OCI-M1 (cell line): ENCODE measurements at places on chromosomes 6 and 20.
A peak's percentile ranks its signal among the peaks of the same experiment; 100 is the strongest.

DNA sequence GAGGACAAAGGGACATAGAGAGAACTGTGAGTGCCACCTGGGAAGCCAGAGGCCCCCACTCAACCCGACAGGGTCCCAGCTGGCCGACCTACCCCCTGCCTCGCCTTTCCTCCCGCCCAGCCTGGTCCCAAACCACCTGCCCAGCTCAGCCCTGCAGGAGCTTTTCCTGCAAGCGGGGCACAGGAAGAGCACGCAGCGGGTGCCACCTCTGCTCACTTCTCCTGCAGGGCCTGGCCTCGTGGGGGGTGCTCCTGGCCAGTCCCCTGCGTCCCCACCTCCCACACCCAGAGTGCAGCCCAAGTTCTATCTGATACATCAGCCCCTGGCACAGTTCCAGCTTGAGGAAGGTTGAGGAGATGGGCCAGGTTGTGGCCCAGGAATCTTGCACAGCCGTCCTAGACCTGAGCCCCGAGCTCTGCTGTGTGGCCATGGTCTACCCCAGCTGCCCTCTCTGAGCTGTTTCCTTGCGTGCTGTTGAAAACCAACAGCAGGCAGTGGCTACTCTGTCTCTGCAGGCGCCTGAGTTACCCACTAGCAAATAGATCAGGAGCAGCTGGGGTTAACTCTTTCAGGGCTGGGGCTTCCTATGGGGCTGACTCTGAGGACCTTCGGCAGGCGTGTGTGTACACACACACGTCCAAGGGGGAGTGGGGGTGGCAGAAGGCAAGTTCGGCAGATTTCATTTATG lies 1.7 kb downstream of the NECAB3 start:
- DNase-seq: peak; percentile 11

GRCh38 chr6:32177183-32177787 lies 920 bp upstream of the RNF5 start:
- peak; percentile 90 for DNase-seq

DNA sequence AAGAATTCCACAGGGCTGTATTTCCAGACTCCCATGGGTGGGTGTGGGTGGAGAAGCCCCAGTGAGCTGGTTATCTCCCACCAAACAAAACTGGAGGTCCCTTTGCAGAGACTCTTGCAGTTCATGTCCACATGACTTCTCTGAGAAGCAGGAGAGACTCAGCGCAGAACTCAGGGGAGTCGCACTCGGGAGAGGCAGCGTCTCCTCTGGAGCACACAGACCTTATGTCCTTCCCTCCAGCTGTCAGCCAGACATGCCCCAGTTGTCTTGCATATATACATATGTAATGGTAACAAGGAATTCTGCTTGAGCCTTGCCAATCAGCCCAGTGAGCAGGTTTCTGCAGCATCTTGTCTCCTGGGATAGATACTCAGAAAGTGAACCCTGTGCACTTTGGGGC lies 23.8 kb downstream of the MYT1 start:
- DNase-seq: no peak

- DNase-seq: peak; percentile 38
Observed at GRCh38 chr20:36214684-36215256, 21.5 kb upstream of the AAR2 start.

- peak; percentile 78 for DNase-seq
Observed at GRCh38 chr20:23340524-23340923, 10.1 kb upstream of the NXT1 start.

DNA sequence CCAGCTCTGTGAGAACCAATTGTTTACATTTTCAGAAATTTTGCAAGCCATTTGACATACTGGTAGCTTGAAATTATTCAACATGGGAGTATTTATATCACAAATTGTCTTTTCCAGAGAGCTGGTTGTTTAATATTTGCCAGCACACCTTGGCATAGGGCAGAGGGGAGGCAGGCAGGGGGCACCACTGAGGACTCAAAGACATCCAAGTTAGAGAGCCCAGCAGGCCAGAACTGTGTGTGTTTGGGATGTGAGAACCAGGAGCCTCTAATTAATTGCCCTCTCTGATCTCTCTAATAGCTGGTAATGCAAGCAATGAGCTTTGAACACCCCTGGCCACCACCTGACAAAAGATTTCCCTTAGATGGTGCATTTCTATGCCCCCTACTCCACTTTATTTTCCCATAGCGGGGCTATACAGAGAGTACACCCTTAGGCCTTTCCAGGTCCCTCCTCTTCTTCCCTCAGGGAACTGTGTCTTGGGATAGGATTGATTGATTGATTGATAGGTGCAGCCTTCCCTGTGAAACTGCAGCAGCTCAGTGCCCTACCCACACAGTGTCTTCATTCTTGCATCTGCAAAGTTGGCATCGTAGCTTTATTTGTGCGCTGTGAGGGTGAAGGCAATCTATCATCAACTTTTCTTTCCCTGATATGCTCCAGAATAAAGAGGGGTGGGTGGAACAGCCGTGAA lies 29.2 kb downstream of the MOCS1 start:
- DNase-seq: no peak

- DNase-seq: no peak
Observed at GRCh38 chr6:34205466-34205865, 31.2 kb upstream of the HMGA1 start.

- DNase-seq: peak; percentile 34
Observed at GRCh38 chr6:140572129-140572528, 1197.7 kb upstream of the CITED2 start.

DNA sequence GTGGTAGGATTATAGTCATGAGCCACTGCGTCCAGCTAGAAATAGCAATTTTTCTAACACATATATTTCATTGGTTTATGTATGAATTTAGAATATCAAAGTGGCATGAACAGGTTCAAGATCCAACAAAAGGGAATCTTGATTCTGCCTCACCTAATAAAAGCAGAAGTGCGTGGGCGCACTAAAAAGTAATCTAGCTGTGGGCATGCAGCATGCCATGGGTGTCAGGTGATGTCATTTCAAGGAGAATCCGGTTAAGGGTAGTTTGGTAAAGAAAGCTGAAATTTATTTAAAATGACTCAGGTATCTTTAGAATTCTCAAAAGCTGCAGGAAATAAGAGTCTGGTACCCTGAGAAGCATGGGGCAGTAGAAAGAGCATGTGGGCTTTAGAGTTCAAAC lies 17.6 kb downstream of the LRRN4 start:
- DNase-seq: no peak

GRCh38 chr6:31919624-31920303 lies 7.8 kb upstream of the C2 start:
- no peak for DNase-seq

GRCh38 chr6:73719046-73719445 lies 23.0 kb downstream of the CD109 start:
- DNase-seq: no peak

DNA sequence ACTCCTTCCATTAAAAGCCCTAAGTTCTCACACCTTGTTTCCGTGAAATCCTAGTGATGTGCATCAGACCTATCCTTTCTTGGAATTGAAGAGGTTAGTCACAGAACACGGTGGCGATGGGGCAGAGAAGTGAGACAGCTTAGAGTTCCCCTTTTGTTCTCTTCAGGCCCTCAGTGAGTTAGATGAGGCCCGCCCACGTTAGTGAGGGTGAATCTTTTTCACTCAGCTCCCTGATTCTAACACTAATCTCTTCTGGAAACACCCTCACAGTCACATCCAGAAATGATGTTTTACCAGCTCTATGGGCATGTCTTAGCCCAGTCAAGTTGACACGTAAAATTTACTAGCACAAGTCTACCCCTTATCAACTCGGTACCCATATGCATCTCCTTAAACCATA lies 172.7 kb upstream of the NOX3 start:
- DNase-seq: peak; percentile 20

DNA sequence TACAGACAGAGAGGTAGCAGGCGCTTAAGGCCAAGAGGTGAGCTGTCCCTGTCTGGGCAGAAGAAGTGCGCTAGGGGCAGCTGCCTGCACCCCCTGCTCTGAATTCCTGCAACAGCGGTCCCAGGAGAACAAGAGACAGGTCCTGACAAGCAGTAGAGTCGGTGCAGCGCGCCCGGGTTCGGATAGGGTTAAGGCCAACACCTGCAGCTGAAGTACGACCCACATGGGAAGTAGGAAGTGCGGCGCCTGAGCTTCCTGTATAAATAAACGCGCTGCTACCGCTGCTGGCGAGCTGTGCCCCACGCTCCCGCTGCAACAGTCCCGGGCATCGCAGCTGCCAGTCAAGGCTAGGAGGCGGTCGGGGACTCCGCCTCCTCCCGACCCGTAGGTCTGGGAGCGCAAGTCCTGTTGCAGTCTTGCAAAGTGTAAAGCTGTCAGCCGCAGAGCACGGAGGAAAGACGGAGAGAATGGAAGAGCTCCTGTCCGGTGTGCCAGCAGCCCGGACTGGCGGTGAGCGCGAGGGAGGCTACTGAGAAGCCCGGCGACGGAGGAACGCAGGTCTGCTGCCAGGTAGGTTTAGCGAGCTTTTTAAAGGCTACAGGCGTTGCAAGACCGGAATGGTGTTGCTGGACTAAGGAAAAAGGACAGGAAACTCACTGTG lies at the start of gene RNF144B:
Gene RNF144B, plus strand, starts transcription at position 290 of the 661 bp plus-strand sequence. CDS start 12,185 bp downstream, outside the sequence.
- peak; percentile 76 for DNase-seq

- DNase-seq: no peak
Observed at GRCh38 chr6:152379423-152379822, 257.7 kb downstream of the SYNE1 start.

GRCh38 chr6:28757429-28758045 lies 166.2 kb downstream of the TRIM27 start:
- DNase-seq: no peak

- DNase-seq: no peak
Observed at GRCh38 chr6:154882107-154882506, 113.0 kb upstream of the TIAM2 start.

DNA sequence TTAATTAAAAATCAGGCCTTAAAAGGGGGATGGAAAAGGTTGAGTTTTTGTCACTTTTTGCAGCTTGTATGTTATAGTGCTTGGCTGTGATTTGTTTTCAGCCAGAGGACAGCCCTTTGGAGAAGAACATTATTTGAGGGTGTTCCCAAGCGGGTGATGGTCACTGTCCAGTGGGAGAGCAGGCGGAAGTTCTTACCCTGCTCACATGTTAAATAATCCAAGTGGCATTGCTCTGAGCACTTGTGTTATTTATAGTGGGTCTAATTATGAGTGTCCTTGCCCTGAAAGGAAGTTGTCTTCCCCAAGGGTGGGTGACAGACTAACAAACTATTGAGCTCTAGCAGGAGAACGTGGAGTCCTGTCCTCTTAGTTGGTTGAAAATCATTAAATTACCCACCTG lies 49.5 kb downstream of the DOK5 start:
- DNase-seq: no peak

- no peak for DNase-seq
Observed at GRCh38 chr20:59813948-59814839, 119.2 kb downstream of the SYCP2 start.

GRCh38 chr20:44207126-44207723 lies 3.3 kb downstream of the OSER1 start:
- no peak for DNase-seq

DNA sequence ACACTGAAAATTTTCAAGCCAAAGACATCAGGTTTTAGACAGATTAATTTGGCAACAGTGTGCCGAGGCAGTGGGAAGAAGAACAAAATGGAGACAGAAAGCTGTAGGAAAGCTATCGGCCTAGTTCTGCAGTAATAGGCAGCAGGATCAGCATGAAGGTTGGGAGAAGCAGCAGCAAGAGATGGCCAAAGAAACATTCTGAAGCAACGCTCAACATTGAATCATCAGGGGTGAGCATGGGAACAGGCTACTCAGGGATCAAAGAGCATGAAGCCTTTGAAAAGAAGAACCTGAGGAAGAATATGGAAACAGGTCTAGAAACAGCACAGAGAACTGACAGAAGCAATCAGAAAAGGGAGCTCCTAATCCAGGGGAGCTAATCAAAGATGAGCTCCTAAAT lies 7.1 kb upstream of the DST start:
- no peak for DNase-seq

DNA sequence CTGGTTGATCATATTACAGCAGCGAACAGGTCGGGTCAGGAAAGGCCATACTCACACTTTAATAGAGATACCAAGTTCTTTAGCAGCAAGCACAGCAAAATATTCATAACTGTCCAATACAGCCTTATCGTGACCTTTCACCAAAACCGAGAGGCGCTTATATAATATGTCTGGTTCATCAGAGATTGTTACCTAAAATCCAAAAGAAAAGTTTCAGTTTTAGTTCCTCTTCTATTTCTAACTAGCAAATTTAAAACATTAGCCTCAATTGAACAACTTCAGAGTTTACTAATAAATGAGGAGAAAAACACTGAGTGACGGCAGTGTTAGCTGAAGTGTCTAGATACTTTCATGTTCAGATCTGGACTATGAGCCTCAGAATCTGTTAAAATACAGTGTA lies 5.9 kb downstream of the MRPS10 start:
- DNase-seq: no peak

- DNase-seq: no peak
Observed at GRCh38 chr6:158539413-158539812, 20.5 kb upstream of the TMEM181 start.

DNA sequence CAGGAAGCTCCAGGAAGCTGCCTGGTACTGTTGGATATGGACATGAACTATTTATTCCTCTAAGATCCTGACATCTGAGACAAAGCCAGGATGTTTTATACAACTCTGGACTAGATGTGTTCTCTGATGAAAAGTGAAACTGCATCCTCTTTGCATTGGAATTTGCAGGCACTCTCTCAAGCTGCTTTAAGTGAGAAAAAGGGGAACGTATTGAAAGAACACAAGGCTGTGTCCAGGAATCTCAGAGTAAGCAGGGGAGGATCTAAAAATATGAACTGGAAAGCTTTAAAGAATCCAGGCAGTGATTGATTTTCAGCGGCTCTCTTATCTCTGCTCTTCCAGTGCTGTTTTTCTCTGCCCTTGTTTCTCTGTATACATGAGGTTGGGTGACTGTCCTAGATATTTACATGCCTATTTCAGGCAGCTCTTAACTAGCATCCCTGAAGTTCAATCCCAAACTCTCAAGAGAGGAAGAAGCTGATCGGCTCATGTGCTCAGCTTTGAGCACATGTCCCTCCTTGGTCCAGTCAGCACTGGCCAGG lies 193.8 kb downstream of the PLCB4 start:
- DNase-seq: peak; percentile 2

- peak; percentile 50 for DNase-seq
Observed at GRCh38 chr6:37313723-37314486, 39.9 kb upstream of the RNF8 start.

DNA sequence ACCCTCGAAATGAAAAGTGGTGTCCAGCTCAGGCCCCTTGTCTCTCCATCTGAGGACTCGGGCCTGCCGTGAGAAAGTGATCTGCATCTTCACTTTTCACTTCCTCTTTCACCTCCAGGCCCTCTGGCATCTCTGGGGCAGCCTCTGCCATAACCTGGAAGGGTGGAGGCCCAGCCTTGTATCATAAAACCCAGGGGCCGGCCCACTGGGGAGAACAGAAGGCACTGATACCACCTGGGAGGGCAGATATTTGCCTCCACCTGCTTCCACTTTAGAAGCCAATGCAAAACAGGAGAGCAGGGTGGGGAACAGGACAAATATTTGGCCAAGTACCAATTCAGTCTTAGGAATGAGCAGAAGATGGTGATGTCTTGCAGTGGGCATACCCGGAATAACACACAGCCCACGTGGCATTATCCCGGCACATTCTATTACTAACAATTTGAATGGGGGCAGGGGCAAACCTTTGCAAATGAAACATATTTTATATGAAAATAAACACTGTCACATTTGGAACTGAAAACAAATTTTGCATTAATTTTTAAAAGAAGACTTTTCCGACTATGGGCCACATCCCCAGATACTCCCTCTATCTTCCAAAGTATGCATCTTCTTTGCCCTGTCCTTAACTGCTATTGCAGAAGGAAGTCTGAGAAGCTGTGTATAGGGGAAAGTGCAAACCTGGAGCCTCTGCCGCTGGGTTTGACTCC lies 69.2 kb upstream of the TBC1D7 start:
- DNase-seq: peak; percentile 53

- DNase-seq: no peak
Observed at GRCh38 chr20:6999381-6999780, 231.9 kb downstream of the BMP2 start.
